ENCODE measurements at places on chromosomes 2 and 18.

- no peak for DNase-seq
Measured at GRCh38 chr18:45713239-45713638, 10.7 kb upstream of the SLC14A1 start.

DNA sequence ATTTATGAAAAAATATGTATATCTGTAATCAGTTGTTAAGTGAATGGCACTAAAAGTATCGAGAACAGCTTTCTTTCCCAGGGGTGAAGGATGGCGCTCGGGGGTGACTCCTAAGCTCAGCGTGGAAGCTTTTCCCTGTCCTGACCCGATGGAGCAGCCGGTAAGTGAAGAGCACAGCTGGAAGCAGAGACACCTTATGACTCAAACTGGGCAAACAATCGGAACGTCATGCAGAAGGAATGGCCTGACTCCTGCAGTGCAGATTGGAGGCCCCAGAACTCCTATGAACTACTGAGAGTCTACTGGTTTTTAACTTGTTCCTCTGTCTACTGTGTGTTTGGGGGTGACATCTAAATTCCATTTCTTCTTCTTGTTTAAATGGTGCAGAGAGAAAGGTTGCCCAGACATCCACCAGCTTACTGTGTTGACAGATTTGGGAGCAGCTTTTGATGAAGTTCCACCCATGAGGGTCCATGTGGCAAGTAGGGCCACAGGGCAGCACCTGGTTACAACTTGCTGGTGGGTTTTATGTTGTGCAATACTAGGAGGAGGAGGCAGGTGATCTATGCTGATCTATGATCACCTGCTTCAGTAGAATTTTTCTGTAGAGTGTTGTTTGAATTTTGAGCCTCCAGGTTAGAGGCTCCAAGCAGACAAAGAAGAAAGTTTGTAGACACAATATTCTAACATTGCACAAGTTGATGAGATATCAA is 52.8 kb upstream of the TMEM182 start:
- DNase-seq = no peak

DNA sequence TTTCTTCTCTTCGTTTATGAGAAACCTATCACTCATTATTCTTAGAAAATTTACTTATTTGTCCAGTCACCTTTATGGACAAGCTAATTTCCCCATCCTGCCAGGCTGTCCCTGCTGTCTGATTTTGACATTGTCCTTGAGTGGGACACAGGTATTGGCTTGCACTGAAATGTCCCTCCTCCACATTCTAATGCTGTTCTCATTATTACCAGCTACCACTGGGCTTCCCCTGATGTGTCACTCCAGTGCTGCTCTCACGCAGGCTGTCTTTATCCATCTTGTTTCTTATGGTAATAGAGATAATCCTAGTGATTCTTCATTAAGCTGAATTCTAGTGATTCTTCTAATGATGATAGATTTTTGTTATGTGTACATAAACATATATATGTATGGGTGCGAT is 48.1 kb upstream of the RBMS1 start:
- DNase-seq = no peak

GRCh38 chr2:189116979-189117378 is 62.6 kb downstream of the COL5A2 start:
- no peak for DNase-seq

- no peak for DNase-seq
Measured at GRCh38 chr2:176147800-176148496, 3.4 kb upstream of the HOXD4 start.

GRCh38 chr2:159232456-159233170 is 53.9 kb downstream of the WDSUB1 start:
- no peak for DNase-seq

DNA sequence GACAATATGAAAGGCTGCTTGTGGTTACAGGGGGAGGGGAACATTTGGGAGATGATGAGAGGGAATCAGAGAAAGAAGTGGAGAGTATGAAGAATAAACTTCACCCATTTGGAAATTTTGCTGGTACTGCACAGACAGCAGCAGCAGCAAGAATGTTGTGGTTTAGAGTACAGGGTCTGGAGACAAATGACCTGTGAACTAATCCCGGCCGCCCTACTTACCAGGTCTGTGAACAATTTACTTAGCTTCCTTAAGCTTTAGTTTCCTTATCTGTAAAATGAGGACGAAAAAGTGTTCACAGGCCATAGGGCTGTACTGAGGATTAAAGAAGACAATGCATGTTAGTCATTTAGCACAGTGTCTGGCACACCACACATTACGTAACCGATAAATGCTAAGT is 685.4 kb upstream of the CELF4 start:
- no peak for DNase-seq

DNA sequence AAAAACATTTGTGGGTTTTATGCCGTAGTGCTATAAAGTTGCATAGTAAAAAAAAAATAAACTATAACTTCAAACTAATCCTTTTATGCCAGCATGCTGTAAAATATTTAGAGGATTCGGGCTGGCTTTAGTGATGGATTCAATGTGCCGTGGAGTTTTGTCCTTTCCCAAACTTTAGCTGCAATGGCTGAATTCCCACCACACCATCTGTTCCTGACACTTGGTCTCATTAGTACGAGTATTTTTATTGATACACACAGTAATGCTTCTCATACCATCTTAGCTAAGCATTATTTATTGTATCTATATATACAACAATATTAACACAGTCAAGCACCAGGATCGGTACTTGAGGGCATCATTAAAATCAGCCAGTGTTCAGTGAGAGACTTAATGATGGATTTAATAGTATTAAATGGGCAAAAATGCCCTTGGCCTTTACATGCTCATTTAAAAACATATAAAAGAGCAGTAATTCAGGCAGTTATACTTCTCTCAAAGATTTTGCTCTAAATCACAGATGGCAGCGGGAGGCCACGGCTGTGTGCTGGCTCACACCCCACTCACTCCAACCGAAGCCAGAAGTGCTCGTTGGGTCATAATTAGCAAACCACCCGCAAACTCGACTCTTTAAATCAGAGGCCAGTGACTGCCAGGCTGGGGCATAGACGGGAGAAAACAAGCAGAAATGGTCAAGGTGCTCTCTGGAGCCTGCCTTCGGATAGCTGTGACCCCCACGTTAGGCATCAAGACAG is 297.0 kb upstream of the REV1 start:
- no peak for DNase-seq

DNA sequence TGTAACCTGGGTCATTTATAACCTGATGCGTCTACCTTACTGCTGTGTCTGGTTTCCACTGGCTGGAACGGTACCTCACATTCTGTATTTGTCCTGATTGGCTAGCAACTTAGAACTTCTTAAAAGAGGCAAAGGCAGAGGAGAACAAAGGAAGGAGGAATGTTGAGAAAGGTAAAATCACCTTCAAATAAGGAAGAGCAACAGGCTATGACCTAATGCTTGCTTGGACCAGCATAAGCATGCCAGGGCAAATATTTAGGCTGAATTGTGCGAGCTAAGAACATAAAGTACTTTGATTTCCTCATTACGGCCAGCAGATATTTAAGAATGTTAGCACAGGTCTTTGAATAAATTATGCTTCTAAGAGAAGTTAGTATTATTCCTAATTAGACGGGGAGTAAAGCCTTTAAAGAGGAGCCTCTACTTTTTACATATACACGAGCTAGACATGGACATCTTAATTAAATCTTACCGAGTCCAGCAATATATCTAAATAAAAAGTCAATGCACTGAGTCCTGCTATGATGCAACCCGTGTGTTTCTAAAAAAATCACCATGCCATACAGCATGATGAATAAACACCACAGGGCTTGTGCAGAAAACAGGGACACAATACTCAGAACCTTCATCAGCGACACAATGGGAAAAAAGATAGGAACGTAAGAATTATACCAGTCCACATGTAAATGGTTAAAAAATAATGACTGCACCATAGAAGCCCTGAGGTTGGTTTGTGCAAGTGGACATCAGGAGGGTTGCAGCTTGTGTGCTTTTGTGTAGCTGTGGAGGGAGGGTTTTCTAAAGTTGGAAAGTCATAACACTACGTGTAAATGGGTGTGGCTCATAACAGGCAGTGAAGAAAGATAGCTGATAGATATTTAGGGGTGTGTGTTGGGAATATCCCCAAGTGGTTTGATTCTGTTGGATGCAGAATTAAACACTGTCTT is 14.2 kb downstream of the SEPTIN2 start:
- no peak for DNase-seq

GRCh38 chr2:98537390-98538126 is 70.8 kb downstream of the COA5 start:
- DNase-seq = no peak

- no peak for DNase-seq
Measured at GRCh38 chr2:112137516-112138158, 548 bp upstream of the FBLN7 start.

GRCh38 chr2:113119111-113119510 is 8.3 kb upstream of the IL1RN start:
- DNase-seq = no peak

DNA sequence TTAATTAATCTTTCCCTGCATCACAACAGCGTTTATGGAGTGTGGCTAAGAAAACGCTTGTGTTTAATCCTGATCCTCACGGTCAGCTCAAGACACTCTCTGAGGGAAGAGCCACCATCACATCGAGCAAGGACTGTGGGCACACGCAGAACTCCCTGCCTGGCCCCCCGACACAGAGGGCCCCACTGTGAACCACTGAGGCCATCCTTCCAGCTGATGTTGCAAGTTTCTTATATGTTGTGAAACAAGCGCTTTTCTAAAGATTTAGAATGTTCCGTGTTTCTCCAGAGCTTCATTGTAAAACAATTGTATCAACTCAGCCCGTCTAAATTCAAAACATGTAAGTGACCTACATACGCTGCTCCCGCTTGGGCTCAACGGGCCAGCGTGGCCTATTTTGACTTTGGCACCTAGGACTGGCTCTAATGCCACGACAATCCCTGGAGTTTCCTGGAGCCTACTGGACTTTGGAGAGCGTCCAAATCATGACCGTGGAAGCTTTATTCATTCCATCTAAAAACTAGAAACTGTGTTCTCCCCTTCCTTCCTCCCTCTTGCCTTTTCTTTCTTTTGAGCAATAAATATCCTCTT is 34.9 kb downstream of the SERPINE2 start:
- no peak for DNase-seq

DNA sequence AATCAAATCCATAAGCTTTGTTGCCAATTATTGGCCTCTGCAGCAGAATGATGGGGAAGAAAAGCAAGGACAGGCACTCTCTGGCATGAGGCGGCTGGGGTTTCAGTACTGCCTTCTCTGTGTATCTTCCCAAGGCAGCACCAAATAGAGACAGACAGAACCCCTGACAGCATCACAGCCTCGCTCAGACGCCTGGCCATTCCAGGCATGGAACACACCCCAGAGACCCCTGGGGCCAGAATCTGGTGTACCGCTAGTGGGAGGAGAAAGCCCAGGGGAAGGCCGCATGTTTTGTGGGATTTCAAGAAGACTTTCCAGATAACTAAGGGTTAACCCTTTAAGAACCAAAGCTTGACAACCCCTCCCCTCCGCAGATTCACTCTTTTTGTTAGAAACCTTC is 282.1 kb downstream of the EN1 start:
- DNase-seq = no peak

DNA sequence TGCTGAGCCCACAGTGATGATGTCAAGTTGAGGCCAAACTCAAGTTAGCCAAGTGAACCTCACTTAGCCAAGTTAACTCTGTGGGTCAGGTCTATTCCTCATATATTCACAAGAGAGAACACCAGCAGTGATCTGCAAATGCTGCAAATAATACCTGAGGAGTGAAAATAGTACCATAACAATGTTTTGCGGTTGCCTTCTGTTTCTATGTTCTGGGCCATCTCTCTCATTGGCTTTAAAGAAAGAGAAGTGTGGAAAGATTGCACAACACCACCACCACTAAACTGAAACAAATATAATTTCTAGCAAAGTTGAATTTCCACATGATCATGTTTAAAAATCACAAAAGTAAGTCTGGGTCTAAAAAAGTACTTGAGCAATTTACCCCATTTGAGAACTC is 211.1 kb upstream of the GALNT5 start:
- DNase-seq = no peak

- no peak for DNase-seq
Measured at GRCh38 chr2:239049421-239050251, 201.8 kb downstream of the TWIST2 start.

DNA sequence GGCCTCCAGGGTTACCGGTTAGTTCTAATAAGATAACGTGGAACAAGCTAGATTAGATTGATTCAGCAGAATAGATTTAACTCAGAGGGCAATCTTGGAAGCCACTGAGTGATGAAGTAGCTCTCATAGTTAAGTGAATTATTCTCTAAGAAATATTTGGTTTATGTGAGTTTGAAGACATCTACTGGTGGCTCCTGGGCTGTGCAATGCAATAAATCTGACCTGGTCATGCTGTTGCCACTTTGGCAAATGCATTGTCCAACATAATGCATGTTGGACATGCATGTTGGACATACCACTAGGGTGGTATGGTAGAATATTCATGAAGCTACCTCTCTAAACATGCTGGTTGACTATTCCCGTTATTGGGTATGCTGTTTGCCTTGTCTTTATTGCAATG is 493.7 kb upstream of the VRK2 start:
- DNase-seq = no peak

GRCh38 chr18:51660188-51660715 is 462.8 kb upstream of the MEX3C start:
- no peak for DNase-seq

- DNase-seq = peak; percentile 91
Measured at GRCh38 chr2:201093573-201093972, 21.8 kb downstream of the NDUFB3 start.

GRCh38 chr2:25347846-25348245 is 6.1 kb upstream of the DNMT3A start:
- DNase-seq = no peak

GRCh38 chr2:69490486-69490885 is 53.3 kb upstream of the NFU1 start:
- no peak for DNase-seq

GRCh38 chr2:236507393-236508085 is 62.1 kb upstream of the ACKR3 start:
- DNase-seq = no peak

DNA sequence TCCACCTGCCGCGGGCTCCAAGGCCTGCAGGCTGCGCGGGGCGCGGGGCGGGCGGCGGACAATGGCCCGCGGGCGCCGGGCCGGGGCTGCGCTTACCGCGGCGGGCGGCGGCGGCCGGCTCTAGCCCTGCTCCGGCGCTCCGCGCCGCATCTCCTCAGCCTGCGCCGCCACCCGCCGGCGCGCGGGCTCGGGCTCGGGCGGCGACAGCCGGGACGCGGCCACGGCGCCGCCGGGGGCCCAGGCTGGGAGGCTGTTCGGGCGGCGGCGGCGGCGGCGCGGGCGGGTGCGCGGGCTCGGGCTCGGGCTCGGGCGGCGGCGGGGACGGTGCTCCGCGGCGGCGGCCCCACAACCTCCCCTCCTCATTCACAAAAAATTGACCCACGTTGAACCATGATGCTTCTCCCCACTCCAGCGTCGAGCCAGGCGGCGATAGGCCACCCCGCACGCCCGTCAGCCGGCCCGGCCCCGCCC is at the start of gene HDAC4:
HDAC4 (minus strand) TSS at position 425 of the 471 bp plus-strand sequence. CDS start 48,321 bp downstream, outside the sequence.
- no peak for DNase-seq

DNA sequence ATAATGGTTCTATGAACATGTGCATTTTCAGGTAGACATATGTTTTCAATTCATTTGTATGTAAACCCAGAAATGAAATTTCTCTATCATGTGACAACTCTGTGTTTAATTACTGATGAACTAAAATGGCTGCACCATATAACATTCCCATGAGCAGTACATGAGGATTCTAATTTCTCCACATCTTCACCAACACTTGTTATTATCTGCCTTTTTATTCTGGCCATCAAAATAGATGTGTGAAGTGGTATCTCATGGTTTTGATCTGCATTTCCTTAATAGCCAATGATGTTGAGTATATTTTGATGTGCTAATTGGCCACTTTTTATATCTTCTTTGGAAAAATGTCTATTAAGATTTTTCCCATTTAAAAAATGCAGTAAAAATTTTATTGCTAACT is 205.1 kb upstream of the SMAD7 start:
- no peak for DNase-seq
